ENCODE measurements at places on chromosomes 13 and 19.

GRCh38 chr13:48561466-48562235 lies 28.8 kb upstream of the RCBTB2 start:
- peak; percentile 79 for DNase-seq

DNA sequence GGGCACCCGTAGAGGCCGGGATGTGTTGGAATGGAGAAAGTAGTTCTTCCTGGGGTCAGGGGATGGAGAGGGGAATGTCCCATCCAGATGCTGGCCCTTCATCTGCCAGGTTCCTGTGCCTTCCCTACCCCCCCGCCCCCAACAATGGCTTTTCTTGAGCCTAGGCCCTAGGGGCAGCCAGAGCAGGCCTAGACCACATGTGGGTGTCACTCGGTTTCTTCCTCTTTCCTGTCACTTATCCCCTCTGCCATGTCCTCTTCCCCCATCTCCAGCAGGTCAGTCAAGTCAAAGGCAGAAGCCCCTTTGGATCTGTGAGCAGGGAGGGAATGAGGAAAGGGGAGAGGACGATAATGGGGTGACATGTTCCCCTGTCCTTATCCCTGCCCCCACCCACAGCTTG lies 36.4 kb downstream of the LYL1 start:
- no peak for DNase-seq

DNA sequence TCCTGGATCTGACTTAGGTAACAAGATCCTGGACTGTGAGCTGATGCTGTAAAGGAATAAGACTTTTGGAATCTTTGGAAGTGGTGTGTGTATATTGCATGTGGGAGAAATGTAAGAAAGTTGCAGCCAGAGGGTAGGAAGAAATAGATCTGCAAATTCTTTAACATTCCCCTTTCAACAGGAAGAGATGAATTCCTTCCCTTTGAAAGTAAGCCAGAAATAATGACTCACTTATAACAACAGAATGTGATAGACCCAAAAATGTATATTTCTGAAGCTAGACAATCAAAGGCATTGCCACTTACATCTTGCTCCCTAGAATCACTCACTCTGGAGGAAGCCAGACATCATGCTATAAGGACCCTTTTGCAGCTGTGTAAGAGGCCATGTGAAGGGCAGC lies 9.8 kb upstream of the SIAH3 start:
- no peak for DNase-seq

DNA sequence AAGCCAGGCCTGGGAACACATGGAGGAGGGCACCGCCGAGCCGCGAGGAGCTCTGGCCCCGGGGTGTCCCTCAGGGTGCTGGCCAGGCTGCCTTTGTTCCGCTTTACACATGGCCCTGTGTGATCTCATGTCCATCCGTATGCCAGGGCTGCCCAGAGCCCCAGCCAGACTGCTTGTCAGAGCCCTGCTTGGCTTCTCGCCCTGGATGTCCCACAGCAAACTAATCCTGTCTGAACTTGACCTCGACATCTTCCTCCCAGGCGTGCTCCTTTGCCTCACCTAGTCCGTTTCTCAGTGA lies 14.3 kb downstream of the BCKDHA start:
- DNase-seq, result no peak

DNA sequence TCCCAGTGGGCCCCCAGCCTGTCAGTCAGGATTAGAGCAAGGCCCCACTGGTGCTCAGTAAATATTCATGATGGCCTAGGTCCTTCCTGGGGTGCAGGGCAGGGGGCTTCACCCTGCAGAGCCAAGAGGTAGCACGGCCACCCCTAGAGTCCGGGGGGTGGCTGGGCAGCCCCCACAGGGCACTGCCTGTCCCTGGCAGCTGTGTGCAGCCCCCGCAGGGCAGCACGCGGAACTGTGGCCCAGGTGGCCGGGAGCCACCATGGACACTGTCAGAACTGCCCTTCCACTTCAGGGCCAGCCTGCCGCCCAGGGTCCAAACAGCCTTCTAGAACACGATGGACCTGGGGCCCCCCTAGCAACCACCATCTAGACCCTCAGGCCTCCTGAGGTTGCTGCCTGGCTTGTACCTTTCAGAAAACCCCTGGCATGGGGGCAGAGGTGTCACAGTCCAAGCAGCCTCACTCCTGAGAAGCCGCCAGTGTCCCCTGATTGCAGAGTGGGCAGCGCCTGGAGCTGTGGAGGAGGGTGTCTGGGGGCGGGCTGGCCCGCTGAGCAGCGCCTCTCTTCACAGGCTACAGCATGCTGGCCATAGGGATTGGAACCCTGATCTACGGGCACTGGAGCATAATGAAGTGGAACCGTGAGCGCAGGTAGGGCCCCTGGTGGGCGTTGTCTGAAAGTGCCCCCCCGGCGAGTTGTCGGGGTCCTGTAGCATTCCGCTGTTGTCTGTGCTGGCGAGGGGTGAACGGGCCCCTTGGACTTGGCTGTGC lies 2.9 kb upstream of the YJEFN3 start:
- no peak for DNase-seq

- DNase-seq, result no peak
These were observed 45.4 kb downstream of the PEPD start for GRCh38 chr19:33476151-33476707.

GRCh38 chr13:101309014-101309619 lies 107.2 kb downstream of the NALCN start:
- DNase-seq, result no peak

GRCh38 chr13:26839682-26840081 lies 79.1 kb upstream of the GPR12 start:
- DNase-seq, result no peak

DNA sequence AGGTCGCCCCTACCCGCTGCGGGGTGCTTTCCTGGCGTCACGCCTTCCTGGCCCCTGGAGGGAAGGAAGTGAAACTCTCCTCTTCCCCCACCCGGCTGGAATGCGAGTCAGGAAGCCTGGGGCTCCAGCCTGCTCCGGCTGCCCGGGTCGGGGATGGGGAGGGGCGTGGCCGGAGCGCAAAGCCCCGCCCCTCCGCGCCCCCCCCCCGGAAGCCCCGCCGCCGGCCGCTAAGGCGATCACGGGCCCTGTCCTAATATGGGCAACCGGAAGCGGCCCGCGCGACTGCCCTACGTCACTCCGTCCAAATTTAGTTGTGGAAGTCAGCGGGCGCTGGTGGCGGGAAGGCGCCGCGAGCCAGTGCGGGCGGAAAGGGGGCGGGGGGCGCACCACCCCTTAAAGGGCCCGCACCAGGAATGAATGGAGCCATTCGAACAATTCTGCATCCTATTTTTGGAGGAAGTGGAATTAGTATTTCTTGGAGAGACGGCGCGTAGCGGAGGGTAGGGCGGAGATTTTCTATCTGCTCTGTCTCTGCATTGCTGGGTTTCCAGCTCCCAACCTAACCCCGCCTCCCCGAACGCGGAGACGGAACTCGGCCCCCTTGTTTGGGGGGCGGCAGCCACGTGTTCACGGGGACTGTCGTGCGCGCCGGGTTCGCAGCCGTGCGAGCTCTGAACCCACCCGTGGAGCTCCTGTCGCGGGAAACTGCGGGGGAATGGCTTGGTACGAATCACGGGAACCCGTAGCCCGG lies 1.6 kb downstream of the IER2 start:
- peak; percentile 98 for DNase-seq

GRCh38 chr13:93368296-93368695 lies 141.7 kb downstream of the GPC6 start:
- DNase-seq, result no peak

DNA sequence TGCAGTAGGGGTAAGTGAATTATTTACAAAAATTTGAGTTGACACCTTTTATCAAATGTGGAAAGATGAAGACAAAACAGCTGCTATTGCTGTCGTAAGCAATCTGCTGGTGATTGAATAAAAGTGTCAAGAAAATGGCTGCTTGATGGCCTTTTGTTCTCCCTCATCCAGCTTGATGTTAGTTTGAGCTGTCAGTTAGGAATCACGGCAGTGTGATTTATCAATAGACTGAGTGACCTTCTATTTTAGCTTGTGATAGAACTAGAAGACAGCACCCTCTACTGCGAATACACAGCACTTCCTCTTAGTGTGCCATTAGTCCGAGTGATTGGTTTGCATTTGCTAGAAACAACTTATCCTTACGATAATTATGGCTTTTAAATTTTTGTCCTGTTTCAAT lies 76.3 kb downstream of the MZT1 start:
- no peak for DNase-seq

GRCh38 chr19:24177686-24178085 lies 90.7 kb downstream of the ZNF254 start:
- DNase-seq, result no peak

- no peak for DNase-seq
These were observed 8.1 kb downstream of the PRPF31 start for GRCh38 chr19:54123682-54124081.

DNA sequence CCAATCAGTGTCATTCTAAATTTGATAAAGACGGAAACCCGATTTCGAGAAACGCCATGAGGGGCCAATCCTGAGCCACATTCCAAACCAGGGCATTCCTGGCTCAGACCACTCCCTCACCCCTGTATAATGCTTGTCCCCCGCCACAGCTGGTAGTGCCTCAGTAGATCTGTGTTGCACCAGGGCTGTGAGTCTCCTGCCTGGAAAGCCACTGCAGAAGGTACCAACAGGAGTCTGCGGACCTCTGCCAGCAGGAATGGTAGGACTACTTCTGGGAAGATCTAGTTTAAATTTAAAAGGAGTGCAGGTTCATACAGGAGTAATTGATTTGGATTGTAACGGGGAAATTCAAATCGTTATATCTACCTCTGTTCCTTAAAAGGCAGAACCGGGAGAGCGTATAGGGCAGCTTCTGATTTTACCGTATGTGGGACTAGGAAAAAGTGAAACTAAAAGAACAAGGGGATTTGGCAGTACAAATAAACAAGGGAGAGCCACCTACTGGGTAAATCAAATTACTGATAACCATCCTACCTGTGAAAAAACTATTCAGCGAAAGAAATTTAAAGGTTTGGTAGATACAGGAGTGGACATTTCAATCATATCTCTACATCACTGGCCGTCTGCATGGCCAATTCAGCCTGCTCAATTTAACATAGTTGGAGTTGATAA lies 20.8 kb upstream of the ZNF266 start:
- no peak for DNase-seq

DNA sequence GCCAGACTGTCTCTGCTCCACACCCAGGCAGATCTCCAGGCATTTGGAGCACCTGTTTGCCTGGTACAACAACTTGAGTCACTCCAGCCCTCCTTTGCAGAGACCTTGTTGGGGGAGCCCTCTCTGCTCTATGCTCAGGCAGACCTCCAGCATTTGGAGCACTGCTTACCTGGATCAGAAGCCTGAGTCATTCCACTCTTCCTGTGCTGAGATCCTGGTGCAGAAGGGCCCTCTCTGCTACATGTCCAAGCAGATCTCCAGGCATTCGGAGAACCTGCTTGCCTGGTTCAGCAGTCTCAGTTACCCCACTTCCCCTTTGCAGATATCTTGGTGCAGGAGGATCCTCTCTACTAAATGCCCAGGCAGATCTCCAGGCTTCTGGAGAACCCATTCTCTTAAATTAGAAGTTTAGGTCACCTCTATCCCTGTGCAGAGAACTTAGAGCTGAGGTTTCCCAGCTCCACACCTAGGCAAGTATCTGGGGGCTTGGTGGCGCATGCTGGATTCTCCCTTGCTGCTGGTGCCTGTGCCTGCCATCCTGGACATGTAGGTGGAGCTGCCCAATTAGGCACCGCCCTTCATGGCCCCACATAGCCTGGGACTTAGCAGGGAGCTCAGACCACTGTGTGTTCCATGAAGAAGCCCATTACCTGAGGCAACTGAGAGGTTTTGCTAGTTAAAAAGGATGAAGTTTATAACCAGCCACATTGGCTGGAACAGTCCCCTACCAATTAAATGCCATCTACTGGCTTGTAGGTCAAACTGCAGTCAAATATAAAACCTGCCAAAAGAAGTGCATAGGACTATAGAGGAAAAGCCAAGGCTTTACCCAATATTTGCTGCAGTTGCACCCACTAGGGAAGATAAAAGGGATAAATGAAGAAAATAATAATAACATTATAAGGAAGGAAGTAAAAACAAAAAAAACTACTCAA lies 97.6 kb upstream of the SLITRK6 start:
- DNase-seq, result no peak

GRCh38 chr19:20664901-20665781 lies 3.8 kb upstream of the ZNF626 start:
- no peak for DNase-seq

- peak; percentile 93 for DNase-seq
These were observed 19.1 kb downstream of the GPR183 start for GRCh38 chr13:99288089-99288488.

GRCh38 chr13:41177616-41178015 lies 16.8 kb downstream of the KBTBD7 start:
- DNase-seq, result no peak

GRCh38 chr19:2246801-2247361 lies 2.2 kb upstream of the AMH start:
- no peak for DNase-seq

GRCh38 chr19:49432141-49433073 lies 7.2 kb downstream of the GFY start:
- DNase-seq, result no peak

DNA sequence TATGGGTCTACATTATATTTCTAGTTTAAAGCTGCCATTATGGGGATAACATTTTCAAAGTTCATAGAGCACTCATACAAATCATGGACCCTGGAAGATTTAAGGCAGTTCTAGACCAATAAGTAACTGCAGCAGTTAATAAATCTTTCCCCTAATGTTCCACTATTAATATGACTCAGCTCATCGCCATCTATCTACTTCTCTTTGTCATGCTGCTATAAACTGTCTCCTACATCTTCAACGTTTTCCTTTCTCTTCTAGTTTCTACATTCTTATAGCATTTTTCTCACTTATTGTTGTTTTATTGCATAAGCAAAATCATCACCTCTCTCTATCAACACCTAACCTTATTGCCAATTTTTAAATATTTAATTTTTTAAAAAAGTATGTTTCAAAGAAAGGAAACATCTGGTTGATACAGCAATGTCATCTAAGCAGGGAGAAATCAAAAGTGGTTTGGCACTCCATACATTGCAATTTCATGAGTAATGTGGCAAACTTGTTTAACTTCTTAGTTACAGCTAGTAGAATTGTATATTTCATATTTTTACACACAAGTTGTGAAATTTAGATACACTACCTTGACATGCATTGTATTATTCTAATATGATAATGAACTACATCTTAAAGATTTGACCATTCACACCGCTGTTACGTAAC lies 1500.4 kb upstream of the MIR17HG start:
- DNase-seq, result no peak

GRCh38 chr19:3752492-3752891 lies 9.0 kb downstream of the APBA3 start:
- no peak for DNase-seq

DNA sequence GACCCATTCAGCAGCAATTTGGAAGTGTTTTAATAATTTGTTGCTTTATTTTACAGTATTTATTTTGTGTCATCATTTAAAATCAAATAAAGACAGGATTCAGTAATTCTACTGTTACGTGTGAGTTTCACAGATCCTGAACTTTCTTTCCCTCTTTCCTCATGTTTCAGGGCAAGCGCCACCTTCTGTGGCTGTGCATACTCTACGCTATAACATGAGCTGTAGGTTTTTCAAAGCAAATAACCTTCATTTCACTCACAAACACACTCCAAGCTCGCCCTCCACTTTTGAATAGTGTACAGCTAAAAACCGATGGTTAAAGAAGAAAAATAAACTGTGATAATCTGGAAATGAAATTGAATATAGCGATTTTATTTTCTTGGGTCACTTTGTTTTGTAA lies 753.3 kb downstream of the OLFM4 start:
- no peak for DNase-seq

All from activated CD4-positive, alpha-beta T cell treated with anti-CD3 and anti-CD28 coated beads, Interleukin-10, Interleukin-2, amounts not matched to agents 100 ng/mL and 50 ng/mL, durations not matched to agents 16 hours and 8 hours (primary cell).